ENCODE measurements at places on chromosomes 11 and 22. TPM values are rescaled to one million over a fixed set of nuclear protein-coding genes. Genes with fewer than 3 reads are reported as not detected.

- H3K4me1 ChIP-seq, result no peaks in the 10 kb centered on the region
- H3K27ac ChIP-seq, result no peak overlapping the region
- no peak overlapping the region for H3K4me3 ChIP-seq
- no peak for DNase-seq
- no peaks in the 10 kb centered on the region for H3K36me3 ChIP-seq
These were observed 42.3 kb downstream of the PC start for GRCh38 chr11:66915866-66916265.

DNA sequence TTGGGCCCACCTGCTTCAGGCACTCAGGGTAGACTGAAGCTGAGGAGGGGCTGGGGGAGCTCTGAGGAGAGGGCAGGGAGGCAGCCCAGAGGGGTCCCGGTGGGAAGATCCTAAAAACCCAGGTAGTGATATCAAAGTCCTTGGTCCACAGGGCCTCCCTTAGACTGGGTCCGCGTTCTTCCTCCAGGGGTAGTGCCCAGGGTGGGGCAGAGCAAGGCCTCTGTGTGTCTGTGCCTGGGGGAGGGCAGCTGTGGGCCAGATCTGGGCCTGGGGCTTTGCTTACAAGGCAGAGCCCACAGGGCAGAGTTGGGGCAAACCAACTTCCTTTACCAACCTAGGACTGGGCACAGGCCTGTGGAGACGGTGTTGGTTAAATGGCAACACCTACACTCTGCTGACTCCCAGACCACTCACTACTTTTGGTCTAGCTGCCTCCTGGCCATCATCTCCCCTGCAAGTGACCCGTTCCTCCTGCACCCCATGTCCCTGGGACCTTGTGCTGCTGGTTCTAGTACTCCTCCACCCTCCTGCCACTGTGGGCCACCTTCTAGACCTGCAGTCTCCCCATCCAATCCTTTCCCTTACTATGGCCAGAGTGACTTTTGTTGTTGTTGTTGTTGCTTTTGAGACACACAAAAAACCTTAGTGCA is 15.8 kb downstream of the ATG16L2 start:
- DNase-seq, result no peak
- peaks cover 69% of the 10 kb centered on the region for H3K36me3 ChIP-seq
- no peaks in the 10 kb centered on the region for H3K27me3 ChIP-seq
- H3K4me3 ChIP-seq, result no peak overlapping the region

DNA sequence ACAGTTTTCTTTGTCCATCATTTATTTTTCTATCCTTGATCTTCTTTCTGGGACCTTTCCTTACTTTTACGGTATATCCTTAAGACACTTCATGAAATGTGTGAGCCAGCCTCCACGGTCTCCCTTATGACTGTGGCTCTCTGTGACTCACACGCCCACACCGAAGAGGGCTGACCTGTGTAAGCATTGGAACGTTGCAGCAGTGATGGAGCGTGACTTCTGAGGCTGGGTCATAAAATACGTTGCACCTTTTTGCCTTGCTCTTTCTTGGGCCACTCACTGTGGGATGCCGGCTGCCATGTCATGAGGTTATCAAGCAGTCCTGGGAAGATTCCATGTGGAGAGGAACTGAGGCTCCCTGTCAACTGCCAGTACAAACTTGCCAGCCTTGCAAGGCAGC is 96.3 kb upstream of the RAB1B start:
- no peaks in the 10 kb centered on the region for H3K27me3 ChIP-seq
- no peak overlapping the region for H3K27ac ChIP-seq
- no peak for DNase-seq
- no peaks in the 10 kb centered on the region for H3K4me1 ChIP-seq

Gene LUZP2
- not detected for total RNA-seq

Gene RAPSN
- 1.0 TPM for total RNA-seq
